ENCODE measurements at places on chromosomes 5 and 9.
A peak's percentile ranks its signal among the peaks of the same experiment; 100 is the strongest.

DNA sequence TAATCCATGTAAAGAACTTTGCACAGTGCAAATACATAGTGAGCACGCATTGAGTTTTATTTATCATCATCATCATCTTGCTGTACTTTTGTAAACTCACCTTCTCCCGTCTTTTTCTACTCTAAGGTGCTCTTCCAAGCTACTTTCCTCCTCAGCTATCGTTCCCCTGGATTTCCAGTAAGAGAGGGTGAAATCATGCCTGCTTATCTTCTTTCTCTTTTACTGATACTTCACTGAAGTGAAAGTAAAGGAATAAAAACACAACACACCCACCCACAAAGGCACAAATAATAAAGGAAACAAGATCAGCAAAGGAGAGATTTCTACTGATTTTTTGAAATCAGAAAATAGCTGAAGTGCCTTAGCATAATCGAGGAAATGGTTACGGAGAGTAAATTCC, 509.9 kb downstream of the RAB3C start:
- no peak for DNase-seq

- DNase-seq: peak; percentile 76
Observed at GRCh38 chr9:34675048-34675714, 12.7 kb upstream of the CCL27 start.

DNA sequence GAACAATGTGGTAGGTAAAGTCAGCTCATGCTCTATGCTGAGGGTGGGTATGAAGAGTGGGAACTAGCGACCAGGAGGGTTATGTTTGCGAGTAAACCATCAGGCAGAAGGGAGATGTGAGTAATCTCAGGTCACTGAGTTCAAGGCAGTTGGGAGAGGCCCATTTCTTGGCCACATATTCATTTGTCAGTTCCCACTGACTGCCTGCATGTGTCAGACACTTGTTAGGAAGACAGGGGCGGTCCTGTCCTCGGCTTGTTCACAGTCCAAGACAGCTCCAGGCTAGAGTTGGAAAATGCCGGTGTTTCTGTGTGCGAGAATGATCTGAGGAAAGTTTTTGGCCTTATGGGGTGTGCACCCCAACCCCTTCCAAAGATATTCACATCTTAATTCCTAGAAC, 48.6 kb upstream of the GDNF start:
- no peak for DNase-seq

DNA sequence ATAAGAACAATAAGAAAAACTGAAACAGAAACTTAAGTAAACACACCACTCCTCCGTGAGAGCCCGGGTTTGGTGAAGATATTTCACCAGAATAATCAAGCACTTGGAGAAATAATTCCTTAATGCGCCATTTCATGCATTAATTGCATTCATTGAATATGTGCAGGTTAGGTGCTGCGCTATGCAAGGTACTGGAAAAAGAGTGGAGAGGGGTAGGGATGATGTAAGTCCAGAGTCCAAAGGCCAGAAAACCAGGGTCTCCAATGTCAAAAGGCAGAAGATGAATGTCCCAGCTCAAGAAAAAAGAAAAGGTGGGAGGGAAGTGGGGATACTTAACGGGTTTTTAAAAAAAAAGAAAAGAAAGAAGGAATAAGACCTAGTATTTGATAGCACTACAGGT, 669 bp upstream of the ZFP37 start:
- peak; percentile 71 for DNase-seq
